ENCODE measurements at places on chromosomes 2 and 18.

DNA sequence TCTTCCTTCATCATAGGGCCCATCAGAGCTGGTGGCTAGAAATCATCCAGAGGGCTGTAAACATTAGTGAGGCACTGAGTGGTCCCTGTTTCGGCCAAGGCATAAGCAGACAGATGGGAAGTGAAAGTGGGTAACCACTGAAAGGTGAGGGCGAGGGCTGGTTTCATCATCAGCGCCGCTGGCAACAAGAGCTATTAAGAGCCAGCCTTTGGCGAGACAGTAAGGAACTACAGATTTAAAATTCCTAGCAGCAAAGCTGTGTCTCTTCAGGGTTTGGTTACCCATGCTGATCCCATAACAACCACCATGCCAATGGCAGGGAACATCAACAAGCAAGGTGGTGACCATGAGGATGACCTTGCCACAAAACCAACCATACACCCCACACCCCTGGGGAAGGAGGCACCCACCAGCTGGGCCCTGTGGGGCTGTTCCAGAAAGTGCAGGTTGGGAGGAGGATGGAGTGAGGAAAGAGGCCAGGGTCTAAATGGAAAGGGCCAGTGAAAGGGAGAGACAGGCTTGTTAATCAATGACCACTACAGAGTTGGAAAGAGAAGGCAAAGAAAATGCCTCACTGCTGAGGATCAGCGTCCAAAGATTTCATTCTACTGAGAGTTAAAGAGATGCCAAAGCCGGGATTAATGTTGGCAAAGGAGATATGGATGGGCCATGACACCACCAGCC lies 9.0 kb upstream of the SLC20A1 start:
- DNase-seq, result no peak

GRCh38 chr18:62070302-62070701 lies 116.6 kb downstream of the PIGN start:
- no peak for DNase-seq

GRCh38 chr2:138881126-138881525 lies 100.9 kb upstream of the NXPH2 start:
- DNase-seq, result no peak

DNA sequence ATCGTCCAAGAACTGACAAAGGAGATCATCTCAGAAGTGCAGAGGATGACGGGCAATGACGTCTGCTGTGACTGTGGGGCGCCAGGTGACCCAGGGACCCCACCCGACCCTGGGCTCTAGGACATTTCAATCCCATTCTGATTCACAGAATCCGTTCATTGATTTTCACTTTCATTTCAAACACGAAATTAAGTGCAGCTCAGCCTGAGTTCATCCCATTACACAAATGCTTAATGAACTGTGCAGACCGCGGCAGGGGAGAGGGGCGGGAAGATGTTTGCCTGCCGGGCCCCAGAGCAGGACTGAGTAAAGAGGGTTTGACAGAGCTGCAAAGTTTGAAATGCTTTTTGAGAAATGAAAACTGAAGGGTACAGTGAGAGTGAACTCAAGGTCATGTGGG lies 67.1 kb downstream of the ITGB1BP1 start:
- peak; percentile 64 for DNase-seq

- DNase-seq, result no peak
These were observed 660.6 kb downstream of the RNF144A start for GRCh38 chr2:7577769-7578168.

GRCh38 chr18:42039396-42039795 lies 84.4 kb downstream of the PIK3C3 start:
- no peak for DNase-seq

GRCh38 chr2:27322301-27322765 lies 564 bp downstream of the MPV17 start:
- DNase-seq, result no peak

DNA sequence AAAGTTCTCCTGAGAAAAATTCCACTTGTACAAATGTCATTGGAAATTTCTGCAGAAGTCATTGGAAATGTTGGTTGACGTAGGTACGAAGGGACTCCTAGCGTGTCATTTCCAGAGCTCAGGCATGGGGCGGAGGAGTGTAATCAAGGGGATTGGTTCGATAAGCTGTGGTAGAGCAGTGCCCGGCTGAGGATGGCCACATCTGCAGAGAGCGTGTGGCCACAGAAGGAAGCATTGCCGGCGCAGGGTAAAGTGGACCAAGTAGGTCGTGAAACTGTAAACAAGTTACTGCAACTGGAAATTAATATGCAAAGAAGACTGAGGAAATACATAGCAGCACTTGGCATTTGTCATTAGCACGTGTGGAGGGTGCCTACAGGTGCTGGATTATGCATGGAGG lies 101.8 kb downstream of the DGKD start:
- DNase-seq, result no peak

GRCh38 chr2:239551206-239551605 lies 150.4 kb upstream of the HDAC4 start:
- DNase-seq, result no peak

Data from NCI-H146 (cell line).